ENCODE measurements at places on chromosomes 2 and 18. TPM values are rescaled to one million over a fixed set of nuclear protein-coding genes. Genes with fewer than 3 reads are reported as not detected.

- H3K27me3 ChIP-seq, result no peaks in the 10 kb centered on the region
- no peaks in the 10 kb centered on the region for H3K4me1 ChIP-seq
- H3K4me3 ChIP-seq, result no peak overlapping the region
- no peak overlapping the region for H3K27ac ChIP-seq
- no peaks in the 10 kb centered on the region for H3K36me3 ChIP-seq
These were observed 492.9 kb downstream of the ARHGAP15 start for GRCh38 chr2:143622106-143622505.

DNA sequence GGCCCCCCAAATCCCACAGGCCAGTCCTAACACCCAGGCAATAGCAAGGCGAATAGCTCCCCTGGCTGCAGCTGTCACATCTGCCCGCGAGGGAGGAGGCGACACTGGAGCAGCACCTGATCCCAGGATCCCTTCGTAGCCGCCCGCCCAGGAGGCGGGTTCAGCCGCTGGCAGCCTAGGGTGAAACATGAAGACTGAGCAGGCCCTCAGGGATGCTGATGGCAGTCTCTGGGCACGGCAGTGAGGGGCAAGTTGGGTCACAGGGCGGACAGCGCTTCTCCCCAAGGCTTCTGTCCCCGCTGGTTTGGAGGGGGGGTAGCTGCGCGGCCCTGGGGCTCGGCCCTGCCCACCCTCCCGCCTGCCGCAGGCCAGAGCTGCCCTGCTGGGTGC lies 1.9 kb downstream of the DNMT3A start:
- peak; percentile 51 for DNase-seq
- no peaks in the 10 kb centered on the region for H3K36me3 ChIP-seq
- H3K27ac ChIP-seq, result peak overlapping the region; percentile 88
- H3K4me1 ChIP-seq, result peaks cover 45% of the 10 kb centered on the region
- H3K4me3 ChIP-seq, result peak overlapping the region; percentile 73

DNA sequence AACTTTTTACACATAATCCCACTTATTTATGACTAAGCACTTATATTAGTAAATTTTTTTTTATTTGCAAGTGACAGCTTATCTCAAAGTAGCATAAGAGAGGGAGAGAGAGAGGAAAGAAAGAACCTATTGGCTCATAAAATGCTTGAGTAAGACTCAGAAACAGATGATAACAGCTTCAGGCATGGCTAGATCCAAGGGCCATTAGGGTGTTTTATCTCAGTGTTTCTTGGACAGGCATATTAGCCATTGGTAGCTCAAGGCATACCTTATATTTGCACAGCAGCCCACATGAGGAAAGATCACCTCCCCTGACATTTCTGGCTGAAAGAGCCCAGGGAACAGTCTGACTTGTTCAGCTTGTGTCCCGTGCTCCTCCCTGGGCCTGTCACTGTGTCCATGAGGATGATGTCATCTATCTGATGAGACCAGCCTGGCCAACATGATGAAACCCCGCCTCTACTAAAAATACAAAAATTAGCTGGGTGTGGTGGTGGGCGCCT lies 64.4 kb downstream of the IL1R2 start:
- H3K4me1 ChIP-seq, result peaks cover 28% of the 10 kb centered on the region
- no peaks in the 10 kb centered on the region for H3K27me3 ChIP-seq
- peak overlapping the region; percentile 94 for H3K27ac ChIP-seq
- no peaks in the 10 kb centered on the region for H3K36me3 ChIP-seq
- no peak for DNase-seq

IL1RL1 gene
- 20.4 TPM for total RNA-seq

ADAM23 gene
- total RNA-seq, result not detected

FAP gene
- total RNA-seq, result 6.4 TPM

DNA sequence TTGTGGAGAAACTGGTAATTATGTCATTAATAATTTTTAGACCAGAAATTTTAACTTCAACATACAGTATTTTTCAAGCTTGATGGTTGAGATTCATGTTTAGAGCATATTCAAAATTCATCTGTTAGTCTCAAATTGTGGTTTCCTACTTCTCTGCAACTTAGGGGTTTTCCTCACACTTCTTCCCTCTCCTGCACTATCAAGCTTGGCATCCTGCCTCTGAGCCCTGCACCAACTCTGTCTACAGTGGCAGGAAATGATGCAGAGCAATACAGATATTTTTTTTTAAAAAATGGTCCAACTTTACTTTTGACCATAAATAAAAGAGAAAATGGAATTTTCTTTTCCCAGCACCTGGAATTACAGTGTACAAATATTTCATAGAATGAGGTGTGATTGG lies 247.3 kb downstream of the NUP35 start:
- no peak for DNase-seq
- no peaks in the 10 kb centered on the region for H3K4me1 ChIP-seq
- no peaks in the 10 kb centered on the region for H3K36me3 ChIP-seq
- no peak overlapping the region for H3K27ac ChIP-seq
- H3K27me3 ChIP-seq, result no peaks in the 10 kb centered on the region

DNA sequence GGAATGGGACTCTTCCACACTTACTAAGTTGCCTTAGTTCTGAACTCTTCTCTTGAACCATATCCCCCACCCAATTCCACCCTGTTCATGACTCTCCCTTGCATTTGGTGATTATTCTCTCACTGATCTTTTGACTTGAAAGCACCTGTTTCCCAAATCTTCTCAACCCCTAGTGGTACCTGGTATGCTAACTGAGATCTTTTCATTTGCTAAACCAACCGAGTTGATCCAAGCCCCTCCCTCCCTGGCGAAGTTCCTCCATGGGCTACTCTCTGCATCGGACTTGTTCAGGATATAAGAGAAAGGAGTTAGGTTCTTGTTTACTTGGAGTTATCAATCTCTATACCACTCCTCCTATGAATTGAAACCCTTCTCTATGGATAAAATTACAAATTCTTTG lies 593.5 kb downstream of the BCL11A start:
- no peaks in the 10 kb centered on the region for H3K4me1 ChIP-seq
- H3K36me3 ChIP-seq, result no peaks in the 10 kb centered on the region
- no peaks in the 10 kb centered on the region for H3K27me3 ChIP-seq

DNA sequence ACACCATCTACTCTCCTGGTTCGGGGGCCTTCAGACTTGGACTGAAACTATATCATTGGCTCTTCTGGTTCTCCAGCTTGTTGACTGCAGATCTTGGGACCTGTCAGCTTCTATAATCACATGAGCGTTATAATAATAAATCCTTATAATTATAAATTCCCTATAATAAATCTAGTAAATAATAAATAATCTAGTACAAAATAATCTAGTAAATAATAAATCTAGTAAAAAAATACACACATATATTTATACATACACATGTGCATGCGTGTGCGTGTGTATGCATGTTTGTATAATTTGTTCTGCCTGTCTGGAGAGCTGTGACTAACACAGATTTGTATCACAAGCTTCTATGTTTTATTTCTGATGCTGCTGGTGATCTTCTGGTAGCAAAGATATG lies 40.8 kb downstream of the KATNAL2 start:
- H3K4me1 ChIP-seq, result no peaks in the 10 kb centered on the region
- no peak overlapping the region for H3K27ac ChIP-seq
- DNase-seq, result no peak
- H3K4me3 ChIP-seq, result no peak overlapping the region
- H3K36me3 ChIP-seq, result no peaks in the 10 kb centered on the region

- H3K4me3 ChIP-seq, result no peak overlapping the region
- no peak for DNase-seq
- no peak overlapping the region for H3K27ac ChIP-seq
- no peaks in the 10 kb centered on the region for H3K36me3 ChIP-seq
- no peaks in the 10 kb centered on the region for H3K27me3 ChIP-seq
These were observed 216.1 kb downstream of the ETAA1 start for GRCh38 chr2:67613227-67613626.

GRCh38 chr18:74530584-74530862 lies 3.8 kb upstream of the CNDP1 start:
- DNase-seq, result no peak
- peaks cover 25% of the 10 kb centered on the region for H3K4me1 ChIP-seq
- no peak overlapping the region for H3K4me3 ChIP-seq
- no peaks in the 10 kb centered on the region for H3K27me3 ChIP-seq
- no peaks in the 10 kb centered on the region for H3K36me3 ChIP-seq

SNORC gene
- 0.55 TPM for total RNA-seq

DYSF gene
- 11.1 TPM for total RNA-seq

- H3K36me3 ChIP-seq, result no peaks in the 10 kb centered on the region
- H3K4me1 ChIP-seq, result no peaks in the 10 kb centered on the region
- no peak for DNase-seq
These were observed 512.1 kb upstream of the SYT4 start for GRCh38 chr18:43789234-43790000.

DNA sequence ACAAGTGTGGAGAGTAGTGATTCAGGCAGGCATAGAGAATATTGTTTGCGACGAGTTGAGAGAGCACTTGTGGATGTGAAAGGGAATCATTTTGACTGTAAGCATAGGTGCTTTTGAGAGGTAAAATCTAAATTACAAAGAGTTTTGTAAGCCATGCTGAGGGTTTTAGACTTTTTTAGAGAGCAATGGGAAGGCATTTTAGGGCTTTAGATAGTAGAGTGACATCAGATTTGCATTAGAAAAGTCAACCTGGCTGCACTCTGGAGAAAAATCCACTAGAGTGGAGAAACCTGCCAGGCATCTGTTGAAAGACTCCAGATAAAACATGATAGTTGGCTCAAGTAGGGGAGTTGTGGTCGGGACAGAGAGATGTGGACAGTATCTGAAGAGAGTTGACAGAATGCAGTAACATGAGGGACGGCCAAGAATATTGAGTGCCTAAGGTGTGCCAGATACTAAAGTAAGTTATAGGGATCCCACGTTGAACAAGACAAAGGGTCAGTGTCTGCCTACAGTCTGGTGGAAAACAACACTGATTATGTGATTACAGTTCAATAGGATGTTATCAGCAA lies 91.7 kb upstream of the MYO3B start:
- peaks cover 16% of the 10 kb centered on the region for H3K36me3 ChIP-seq
- no peaks in the 10 kb centered on the region for H3K27me3 ChIP-seq
- peaks cover 9% of the 10 kb centered on the region for H3K4me1 ChIP-seq
- no peak for DNase-seq
- H3K27ac ChIP-seq, result no peak overlapping the region

- H3K36me3 ChIP-seq, result no peaks in the 10 kb centered on the region
- DNase-seq, result peak; percentile 29
- H3K4me1 ChIP-seq, result peaks cover 11% of the 10 kb centered on the region
- H3K27me3 ChIP-seq, result no peaks in the 10 kb centered on the region
- H3K27ac ChIP-seq, result peak overlapping the region; percentile 97
These were observed 1.0 kb upstream of the BMPR2 start for GRCh38 chr2:202375033-202375608.

TMEM163 gene
- total RNA-seq, result 13.4 TPM

CCDC88A gene
- total RNA-seq, result 85.4 TPM

- no peak for DNase-seq
- no peaks in the 10 kb centered on the region for H3K36me3 ChIP-seq
- no peak overlapping the region for H3K27ac ChIP-seq
- no peak overlapping the region for H3K4me3 ChIP-seq
- H3K27me3 ChIP-seq, result no peaks in the 10 kb centered on the region
These were observed 77.3 kb upstream of the SMAD7 start for GRCh38 chr18:49028091-49028490.

DSG4 gene
- not detected for total RNA-seq

PLGLB2 gene
- total RNA-seq, result not detected

All from stomach (tissue), 19 donors.